ENCODE measurements at places on chromosomes 11 and 22.

- no peak for DNase-seq
Measured at GRCh38 chr11:62896049-62896448, 15.4 kb downstream of the SLC3A2 start.

- DNase-seq: no peak
Measured at GRCh38 chr22:48210812-48211211, 1448.4 kb downstream of the TBC1D22A start.

DNA sequence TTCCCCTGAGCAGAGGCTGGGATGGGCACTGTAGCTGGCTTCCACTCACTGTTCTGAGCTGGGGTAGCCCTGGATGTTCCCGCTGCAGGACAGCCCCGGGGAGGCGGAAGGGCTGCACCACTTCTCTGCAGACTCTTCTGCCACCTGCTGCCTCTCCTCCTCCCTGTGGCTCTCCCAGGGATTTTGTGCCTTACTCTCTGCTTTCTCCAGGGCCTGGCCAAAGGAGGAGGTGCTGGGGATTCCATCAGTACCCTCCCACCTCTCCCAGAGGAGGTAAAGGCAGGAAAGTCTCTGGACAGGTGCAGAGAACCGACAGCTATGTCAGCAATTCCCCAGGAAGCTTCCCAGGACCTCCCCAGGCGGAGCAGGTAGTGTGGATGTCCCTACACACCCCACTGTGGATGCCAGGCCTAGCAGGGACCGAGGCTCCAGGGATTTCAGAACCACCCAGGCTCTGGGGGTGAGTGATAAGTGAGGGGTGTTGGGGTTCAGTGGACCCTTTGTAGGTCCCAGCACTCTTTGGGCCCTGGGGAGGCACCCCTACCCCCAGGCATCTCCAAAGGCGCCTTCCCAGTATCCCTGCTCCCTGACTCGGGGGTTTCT is 11.3 kb downstream of the DUSP8 start:
- DNase-seq: no peak

GRCh38 chr22:28920757-28921584 is 37.6 kb downstream of the ZNRF3 start:
- no peak for DNase-seq

DNA sequence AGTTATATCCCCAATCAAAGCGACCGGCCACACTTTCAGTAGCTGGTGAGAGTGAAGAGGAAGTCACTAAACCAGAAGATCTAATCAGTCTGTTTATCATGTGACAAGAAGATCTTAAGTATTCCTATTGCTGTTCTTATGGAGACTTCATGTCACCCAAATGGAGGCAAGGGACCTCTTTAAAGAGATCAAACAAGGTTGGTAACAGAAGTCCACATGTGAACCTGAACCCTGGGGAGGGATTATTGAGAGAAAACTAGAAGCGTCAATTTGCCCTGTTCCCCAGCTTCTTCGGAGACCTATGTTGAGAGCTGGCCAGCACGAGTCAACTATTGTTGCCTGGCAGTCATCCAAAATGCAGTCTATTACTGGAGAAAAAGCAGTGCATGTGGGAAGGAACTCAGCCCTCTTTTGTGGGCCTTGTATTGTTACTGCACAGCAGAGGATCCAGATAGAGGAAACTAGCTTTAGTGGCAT is 76.9 kb upstream of the CTSC start:
- DNase-seq: no peak

DNA sequence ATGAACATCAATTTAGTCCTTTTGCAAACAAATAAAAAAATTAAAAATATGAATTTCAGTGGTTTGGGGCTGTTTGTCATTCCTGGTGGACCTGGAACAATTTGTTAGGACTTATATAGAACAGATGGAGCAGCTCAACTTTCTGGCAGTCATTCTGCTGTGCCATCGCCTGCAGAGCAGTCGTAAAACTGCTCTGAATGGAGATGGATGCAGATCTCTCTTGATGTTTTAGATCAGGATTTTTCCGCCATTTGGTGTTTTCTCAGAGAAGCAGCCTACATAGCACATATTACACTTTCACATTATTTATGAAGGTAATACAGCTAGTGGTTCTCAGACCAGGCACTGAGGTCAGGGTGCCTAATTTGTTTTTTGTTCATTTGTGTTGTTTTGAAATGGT is 31.8 kb upstream of the HSPA8 start:
- DNase-seq: no peak

- peak; percentile 23 for DNase-seq
Measured at GRCh38 chr22:24758164-24758799, 16.2 kb downstream of the PIWIL3 start.

- no peak for DNase-seq
Measured at GRCh38 chr11:115587718-115588342, 83.6 kb upstream of the CADM1 start.

- DNase-seq: peak; percentile 94
Measured at GRCh38 chr11:783581-784015, 6.3 kb downstream of the CEND1 start.

Data from NT2/D1 (cell line).